ENCODE measurements at places on chromosomes 6 and 20.

DNA sequence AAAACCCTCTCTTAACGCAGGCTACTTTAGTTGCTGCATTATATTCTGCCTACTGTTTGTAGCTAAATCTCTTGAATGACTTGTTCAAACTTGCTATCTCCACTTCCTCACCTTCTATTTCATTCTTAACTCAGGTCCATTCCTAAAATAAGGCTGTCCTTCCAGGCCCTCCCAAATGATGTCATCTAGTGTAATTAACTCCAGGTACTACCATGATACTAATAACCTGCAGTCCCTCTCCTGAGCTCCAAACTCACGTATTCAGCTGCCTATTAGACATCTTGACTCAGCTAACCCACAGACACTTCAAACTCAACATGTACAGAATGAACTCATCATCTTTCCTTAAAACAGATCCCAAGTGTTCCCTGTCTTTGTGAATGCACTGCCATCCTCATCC lies 10.5 kb upstream of the TOP1 start:
- DNase-seq: no peak

- peak; percentile 58 for DNase-seq
Observed at GRCh38 chr20:49349694-49350252, 71.9 kb upstream of the ZNFX1 start.

DNA sequence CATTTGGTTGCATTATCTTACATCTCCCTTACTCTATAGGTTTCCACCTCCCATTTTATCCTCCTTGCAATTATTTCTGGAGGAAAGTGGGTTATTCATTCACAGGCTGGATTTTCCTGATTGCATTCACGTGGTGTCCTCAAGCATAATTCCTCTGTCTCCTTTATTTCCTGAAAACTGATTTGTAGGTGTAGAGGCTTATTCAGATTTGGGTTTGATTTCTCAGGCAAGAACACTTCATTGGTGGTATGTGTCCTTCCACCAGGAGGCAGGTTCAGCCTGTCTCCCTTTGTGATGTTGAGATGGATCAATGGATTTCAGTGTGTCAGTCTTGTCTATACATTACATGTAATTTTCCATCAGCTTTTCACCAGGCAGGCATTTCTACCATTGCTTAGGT lies 17.3 kb downstream of the DNPH1 start:
- DNase-seq: no peak

DNA sequence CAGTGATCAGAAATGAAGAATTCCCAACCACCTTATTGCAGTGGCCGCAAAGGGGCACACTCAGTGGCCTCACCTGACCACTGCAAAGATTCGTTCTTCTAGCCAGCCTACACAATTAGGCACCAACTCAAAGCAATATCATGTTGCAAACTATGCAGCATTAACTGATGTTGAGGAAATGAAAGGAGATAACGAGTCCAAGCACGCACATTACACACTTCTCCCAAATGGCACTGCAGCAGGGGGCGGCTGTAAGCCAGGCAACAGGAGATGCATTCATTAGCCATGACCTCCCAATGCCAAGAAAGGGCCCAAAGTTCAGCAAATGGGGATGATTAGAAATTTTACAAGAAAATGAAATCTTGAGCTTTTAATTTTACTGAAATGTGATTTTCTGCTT lies 39.3 kb downstream of the ATXN1 start:
- DNase-seq: no peak

DNA sequence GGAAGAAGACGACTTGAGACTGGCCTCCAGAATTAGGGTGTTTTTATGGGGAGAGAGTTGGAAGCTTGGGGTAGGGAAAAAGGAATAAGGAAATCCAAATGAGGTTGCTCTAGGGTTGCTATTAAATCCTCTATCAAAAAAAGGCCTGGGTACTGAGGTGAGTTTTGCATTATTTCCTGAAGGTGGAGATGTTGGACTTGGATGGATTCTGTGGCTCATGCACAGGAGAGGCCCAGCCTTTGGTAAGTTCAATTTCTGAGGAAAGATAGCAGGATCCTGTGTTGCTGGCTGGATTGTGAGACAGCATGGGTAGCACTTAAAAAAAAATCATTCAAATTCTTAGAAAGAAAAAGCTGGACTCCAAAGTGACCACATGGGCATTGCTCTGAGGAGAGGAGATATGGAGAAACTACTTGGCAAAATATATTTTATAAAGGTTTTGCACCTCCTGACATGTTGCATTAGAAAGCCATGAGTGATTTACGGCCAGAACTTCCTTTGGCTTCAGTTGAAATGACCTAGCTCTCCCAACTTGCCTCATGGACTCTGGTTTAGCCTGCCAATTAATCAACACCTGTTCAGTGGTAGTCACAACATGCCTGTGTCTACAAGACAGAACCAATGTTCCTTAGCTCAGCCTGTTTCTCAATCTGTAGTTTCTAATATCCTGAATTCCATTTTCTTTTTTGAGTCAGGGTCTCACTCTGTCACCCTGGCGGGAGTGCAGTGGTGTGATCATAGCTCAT lies 152.1 kb upstream of the RALGAPA2 start:
- peak; percentile 1 for DNase-seq

DNA sequence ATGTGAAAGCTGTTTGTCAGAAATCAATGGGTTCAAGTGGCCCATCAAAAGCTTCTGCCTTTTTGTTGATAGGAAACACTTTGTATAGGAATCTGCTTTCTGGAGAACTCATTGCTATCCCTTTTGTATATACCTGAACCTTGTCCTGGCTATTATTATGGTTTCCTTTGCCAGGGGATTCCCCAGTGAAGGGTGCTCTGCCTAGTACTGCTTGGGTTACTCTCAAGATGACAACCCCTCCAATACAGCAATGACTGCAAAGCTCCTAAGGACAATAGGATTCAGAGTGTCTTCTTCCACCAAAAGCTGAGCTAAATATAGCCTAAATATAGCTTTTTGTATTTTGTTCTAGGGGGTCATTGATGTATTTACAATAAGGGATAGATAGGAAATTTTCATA lies 54.0 kb upstream of the PTPRK start:
- no peak for DNase-seq

- peak; percentile 54 for DNase-seq
Observed at GRCh38 chr6:113671421-113671820, 185.7 kb upstream of the MARCKS start.

GRCh38 chr6:91569071-91569470 lies 982.2 kb upstream of the MAP3K7 start:
- DNase-seq: no peak

- DNase-seq: peak; percentile 25
Observed at GRCh38 chr20:45407067-45407745, 883 bp upstream of the DBNDD2 start.

- DNase-seq: no peak
Observed at GRCh38 chr6:152815230-152815872, 64.8 kb downstream of the VIP start.

- no peak for DNase-seq
Observed at GRCh38 chr6:101582792-101583191, 189.3 kb downstream of the GRIK2 start.

GRCh38 chr6:20438462-20439070 lies 36.9 kb downstream of the E2F3 start:
- no peak for DNase-seq

- peak; percentile 31 for DNase-seq
Observed at GRCh38 chr20:23161244-23161891, 75.2 kb upstream of the CD93 start.

DNA sequence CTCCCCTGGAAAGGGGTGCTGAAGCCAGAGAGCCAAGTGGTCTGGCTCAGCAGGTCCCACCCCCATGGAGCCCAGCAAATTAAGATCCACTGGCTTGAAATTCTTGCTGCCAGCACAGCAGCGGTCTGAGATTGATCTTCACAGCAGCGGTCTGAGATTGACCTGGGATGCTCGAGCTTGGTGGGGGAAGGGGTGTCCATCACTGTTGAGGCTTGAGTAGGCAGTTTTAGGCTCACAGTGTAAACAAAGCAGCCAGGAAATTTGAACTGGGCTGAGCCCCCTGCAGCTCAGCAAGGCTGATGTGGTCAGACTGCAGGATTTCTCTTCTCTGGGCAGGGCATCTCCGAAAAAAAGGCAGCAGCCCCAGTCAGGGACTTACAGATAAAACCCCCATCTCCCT lies 41.3 kb upstream of the B3GAT2 start:
- no peak for DNase-seq

DNA sequence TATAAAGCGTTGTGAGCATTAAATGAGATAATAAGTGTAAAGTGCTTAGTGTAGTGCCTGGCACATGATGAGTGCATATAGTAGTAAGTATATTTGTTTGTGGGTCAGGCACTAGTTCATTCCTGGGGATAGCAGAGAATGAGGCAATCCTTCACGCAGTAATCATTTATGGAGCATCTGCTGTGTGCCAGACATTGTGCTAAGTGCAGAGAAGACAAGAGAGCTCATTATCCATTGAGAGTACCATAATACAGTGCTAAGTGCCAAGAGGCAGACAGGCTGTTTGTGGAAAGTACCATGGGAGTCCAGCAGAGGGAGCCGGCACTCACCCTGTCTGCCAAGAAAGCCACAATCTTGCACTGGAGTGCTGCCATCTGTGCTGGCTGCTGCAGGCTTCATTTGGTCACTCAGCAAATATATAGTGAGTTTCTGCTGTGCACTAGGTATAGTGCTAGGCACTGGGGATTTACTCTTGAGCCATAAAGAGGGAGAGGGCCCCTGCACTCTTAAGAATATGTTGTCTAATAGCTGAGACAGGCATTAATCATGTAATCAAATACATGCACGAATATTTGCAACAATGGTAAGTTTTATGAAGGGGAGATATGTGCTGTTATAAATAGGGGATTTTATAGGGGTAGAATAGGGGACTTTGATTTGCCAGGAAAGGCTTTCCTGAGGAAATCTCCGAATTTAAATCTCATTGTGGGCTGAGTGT lies 12.9 kb upstream of the MROH8 start:
- DNase-seq: peak; percentile 80

- DNase-seq: no peak
Observed at GRCh38 chr6:15653581-15653980, 9.2 kb downstream of the DTNBP1 start.

- no peak for DNase-seq
Observed at GRCh38 chr6:72703093-72703492, 81.2 kb downstream of the KCNQ5 start.

DNA sequence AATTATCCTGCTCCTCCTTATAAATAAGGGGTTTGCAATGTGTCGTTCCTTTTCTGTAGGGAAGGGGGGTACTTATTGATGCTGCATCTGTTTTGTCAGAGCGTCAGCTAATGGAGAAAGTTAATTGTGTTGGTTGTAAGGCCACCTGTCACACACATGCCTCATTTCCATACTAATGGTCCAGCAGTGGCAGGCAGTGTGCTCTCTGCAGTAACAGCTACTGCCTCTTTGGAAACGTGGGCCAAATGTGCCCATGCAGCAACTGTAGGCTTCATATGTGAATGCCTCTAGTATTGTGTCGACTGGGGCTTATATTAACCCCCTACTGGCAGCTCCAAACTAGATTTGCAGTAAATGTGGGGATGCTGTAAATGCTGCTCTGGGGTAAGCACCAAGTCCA lies 56.3 kb upstream of the OLIG3 start:
- no peak for DNase-seq

DNA sequence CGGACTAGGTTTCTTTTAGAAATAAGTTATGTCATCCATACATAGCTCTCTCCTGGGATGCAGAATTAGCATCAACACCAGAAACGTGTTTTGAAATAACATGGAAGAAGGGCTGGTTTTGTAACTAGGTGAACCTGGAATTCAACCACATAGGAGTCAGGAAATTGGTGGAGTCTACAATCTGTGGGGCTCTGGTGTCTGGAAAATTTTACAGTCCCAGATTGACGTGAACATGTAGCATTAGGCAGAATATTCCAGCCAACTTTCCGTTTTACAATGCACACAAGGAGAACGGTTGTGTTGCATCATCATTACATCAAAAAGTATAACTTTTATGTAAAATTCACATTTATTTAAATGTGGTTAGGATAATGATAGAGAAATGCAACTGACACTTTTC lies 1.9 kb downstream of the KCNQ5 start:
- DNase-seq: peak; percentile 20

DNA sequence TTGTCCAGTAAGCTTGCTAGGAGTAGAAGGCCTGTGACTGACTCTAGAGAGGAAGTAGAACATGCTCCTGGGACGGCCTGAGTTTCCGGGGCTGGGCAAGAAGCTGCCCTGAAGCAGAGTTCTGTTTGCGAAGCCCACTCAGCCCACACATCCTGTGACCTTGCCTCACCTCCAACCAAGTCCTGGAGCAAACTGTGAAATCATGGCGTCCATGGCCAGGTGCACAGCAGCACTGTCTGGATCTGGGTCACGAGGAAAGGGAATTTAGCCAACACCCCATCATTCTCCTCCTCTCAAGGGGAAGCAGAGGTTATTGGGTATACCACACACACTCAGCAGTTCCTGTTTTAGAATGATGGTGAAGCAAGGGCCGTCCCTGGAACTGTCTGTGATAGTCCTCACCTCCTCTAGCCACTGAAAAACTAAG lies 87.5 kb downstream of the CRYBG1 start:
- DNase-seq: no peak

DNA sequence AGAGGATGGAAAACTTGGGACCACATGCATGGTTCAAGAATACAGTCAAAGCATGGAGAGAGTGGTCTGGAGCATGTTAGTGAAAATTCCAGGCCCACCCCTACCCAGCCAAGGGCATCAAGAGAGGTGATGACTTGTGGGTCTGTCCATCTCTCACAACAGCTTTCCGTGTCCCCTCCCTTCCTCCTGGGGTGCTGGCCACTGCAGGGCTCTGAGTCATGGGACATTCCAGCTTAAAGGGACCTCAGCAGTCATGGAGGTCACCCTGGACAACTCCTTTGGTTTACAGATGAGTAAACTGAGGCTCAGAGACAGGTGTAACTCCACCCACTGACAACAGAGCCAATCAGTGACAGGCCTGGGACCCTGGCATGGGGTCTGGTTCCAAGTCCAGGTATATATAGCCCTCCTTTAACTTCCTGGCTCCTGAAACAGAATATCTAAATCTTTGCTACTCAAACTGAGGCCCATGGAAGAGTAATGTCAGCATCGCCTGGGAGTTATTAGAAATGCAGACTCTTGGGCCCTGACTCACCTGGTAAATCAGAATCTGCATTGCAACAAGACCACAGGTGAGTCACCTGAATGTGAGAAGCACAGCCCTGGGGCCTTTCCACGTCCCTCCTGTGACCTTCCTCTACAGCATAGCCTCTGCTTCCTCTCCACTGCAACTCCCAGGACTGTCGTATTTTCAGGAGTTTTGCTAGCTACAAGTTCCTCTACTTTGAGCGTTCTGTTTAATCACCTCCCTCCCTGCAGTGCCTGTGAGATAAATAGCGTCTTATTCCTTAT lies 170.2 kb downstream of the ZDHHC14 start:
- DNase-seq: no peak

GRCh38 chr20:53922901-53923314 lies 147.5 kb downstream of the BCAS1 start:
- DNase-seq: no peak

- DNase-seq: no peak
Observed at GRCh38 chr20:57071954-57072583, 194.4 kb downstream of the BMP7 start.

GRCh38 chr20:60573003-60573680 lies 614.9 kb downstream of the CDH26 start:
- DNase-seq: no peak

DNA sequence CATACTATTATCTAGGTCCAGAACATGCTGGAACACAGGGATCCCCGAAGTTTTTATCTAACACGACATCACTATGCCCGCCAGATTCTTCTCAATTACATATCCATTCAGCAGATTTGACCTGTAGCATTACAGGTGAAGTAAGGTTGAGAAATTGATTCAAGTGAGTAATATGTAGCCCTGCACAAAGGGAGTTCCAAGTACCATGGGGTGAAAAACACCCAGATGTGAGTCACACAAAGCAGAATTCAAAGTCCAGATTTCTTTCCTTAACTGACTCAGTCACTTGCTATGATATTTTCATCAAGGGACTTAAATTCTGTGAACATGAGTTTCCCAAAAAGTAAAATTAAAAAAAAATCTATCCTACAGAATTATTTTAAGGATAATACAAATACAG lies 655.4 kb upstream of the PTCHD4 start:
- peak; percentile 76 for DNase-seq
